ENCODE measurements at places on chromosomes 2 and 18. TPM values are rescaled to one million over a fixed set of nuclear protein-coding genes. Genes with fewer than 3 reads are reported as not detected.
A peak's percentile ranks its signal among the peaks of the same experiment; 100 is the strongest.

DNA sequence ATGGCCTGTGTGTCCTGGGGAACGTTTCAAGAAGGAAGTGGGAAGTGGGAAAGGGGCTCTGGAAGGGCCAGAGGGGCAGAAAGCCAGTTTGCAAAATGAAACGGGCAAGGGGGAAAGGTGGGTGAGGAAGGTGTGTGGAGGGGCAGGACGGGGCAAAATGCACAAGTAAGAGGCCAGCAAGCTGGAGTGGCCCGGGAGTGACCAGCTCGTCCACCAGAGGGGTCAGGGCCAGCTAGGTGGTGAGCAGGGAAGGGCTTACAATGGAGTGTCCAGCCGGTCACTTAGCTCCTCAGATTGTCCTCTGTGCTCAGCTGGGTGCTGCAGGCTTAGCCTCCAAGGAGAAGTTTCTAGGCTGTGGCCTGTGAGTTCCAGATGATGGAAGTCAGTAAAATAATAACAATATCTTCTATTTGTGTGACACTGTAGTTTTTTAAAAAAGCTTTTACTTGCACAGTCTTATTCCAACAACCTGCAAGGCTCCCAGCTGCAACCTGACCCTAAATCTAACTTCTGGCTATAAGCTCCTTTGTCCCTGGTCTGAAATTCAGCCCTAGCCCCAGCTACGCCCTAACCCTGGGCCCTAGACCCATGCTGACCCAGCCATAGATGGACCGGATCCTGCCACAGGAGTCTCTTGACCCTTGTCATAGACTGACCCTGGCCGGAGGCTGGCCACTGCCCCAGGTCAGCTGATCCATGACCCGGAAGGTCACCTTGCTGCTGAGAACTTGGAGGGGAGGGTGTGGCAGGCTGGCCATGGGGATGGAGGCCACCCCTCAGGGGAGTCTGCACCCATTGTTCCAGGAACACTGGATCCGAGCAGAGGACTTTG is 29.2 kb downstream of the MYO7B start:
- peak; percentile 81 for DNase-seq
- H3K4me3 ChIP-seq: no peak overlapping the region
- no peak overlapping the region for H3K27ac ChIP-seq
- H3K36me3 ChIP-seq: peaks cover 2% of the 10 kb centered on the region
- peaks cover 10% of the 10 kb centered on the region for H3K4me1 ChIP-seq

DNA sequence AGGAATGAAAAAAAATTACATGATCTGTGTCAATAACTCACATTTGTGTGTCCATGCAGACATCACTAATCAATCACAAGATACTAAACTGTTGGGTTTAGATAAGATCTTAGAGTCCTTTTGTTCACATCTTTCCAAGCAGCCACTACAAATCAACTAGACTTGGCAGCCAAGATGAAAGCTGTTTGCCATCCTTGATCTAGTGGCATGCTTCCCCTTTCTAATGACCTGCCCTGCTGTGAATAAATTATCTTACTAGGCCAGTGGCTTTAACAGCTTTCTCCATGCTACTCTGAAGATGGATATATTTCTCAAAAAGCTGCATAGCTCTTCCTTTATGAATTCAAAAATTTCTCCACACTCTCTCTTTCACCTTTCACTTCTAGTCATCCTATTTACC is 1338.0 kb upstream of the ACVR2A start:
- no peak for DNase-seq
- H3K4me3 ChIP-seq: no peak overlapping the region
- H3K4me1 ChIP-seq: no peaks in the 10 kb centered on the region
- H3K27ac ChIP-seq: no peak overlapping the region
- no peaks in the 10 kb centered on the region for H3K36me3 ChIP-seq

GRCh38 chr2:51344886-51345285 is 313.0 kb upstream of the NRXN1 start:
- H3K27me3 ChIP-seq: no peaks in the 10 kb centered on the region
- H3K36me3 ChIP-seq: no peaks in the 10 kb centered on the region
- no peak overlapping the region for H3K4me3 ChIP-seq
- H3K27ac ChIP-seq: no peak overlapping the region
- H3K4me1 ChIP-seq: peaks cover 2% of the 10 kb centered on the region
- no peak for DNase-seq

- H3K4me1 ChIP-seq: no peaks in the 10 kb centered on the region
- H3K4me3 ChIP-seq: no peak overlapping the region
- DNase-seq: no peak
- H3K27me3 ChIP-seq: peaks cover 38% of the 10 kb centered on the region
- H3K36me3 ChIP-seq: no peaks in the 10 kb centered on the region
- no peak overlapping the region for H3K27ac ChIP-seq
Measured at GRCh38 chr18:27175914-27176313, 9.2 kb downstream of the CHST9 start.

DNA sequence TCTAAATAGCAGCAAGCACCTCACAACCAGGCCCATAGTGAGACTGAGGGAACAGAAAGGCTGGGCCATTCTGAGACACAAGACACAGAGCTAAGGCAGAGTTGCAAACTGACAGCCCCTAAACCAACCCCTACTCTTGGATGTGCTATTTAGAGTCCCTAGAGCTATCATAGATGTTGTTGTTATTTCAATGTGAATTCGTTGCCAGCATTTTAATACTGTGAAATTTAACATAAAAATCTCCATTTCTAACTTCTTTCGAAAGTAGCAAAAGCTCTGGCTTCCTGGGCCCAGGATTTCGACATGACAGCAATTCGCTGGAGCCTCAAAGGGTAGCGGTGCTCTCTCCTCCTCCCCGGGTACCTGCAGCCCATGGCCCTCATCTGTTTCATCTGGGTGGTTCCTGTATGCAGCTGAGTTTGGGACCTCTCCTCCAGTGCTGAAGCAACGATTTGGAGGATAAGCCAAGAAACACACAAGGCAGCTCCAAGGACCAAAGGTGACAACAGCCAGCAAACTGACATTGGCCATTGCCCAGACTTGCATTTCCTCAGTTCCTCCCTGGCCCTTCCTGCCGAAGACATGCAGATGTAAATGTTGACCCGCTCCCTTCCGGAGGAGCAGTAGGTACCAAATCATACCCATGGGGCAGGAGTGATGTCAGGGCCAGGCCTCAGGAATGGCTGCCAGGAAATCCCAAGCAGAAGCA is 254.4 kb upstream of the NCKAP5 start:
- no peak overlapping the region for H3K4me3 ChIP-seq
- peaks cover 38% of the 10 kb centered on the region for H3K4me1 ChIP-seq
- no peaks in the 10 kb centered on the region for H3K36me3 ChIP-seq
- DNase-seq: no peak

DNA sequence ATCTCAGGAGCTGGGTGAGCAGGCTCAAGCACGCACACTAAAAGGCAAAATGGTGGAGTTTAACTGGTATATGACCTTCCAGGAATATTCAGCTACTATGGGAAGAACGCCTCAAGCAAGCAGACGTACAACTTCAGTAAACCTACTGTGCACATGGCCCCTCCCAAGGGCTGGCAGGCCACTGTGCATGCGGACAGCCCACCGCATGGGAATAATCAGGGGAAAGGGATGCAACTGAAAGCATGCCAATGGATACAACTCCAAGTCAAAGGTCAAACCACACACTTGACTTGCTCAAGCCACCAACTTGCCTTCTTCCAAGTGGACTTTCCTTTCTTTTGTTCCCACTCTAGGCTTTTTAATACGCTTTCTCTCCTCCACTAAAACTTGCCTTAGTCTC is 121.6 kb upstream of the SNTG2 start:
- no peak overlapping the region for H3K4me3 ChIP-seq
- DNase-seq: peak; percentile 65
- no peaks in the 10 kb centered on the region for H3K27me3 ChIP-seq
- H3K36me3 ChIP-seq: no peaks in the 10 kb centered on the region

DNA sequence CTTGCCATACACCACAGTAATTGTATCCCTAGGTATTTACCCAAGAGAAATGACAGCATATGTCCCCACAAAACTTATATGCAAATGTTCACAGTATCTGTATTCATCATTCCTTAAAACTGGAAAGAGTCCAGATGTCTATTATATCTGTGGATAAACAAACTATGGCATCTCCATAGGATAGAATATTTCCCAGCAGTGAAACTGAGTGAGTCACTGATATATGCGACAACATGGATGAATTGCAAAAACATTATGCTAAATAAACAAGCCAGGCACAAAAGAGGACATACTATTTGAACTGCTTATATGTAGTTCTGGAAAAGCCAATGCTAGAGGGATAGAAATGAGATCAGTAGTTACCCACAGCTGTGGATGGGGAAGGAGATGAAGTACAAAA is 359.4 kb upstream of the DSEL start:
- H3K36me3 ChIP-seq: no peaks in the 10 kb centered on the region
- peak overlapping the region; percentile 1 for H3K27ac ChIP-seq
- H3K4me3 ChIP-seq: no peak overlapping the region

- no peaks in the 10 kb centered on the region for H3K27me3 ChIP-seq
- peak overlapping the region; percentile 8 for H3K27ac ChIP-seq
- DNase-seq: no peak
- H3K4me1 ChIP-seq: peaks cover 51% of the 10 kb centered on the region
Measured at GRCh38 chr2:10289352-10289751, 13.4 kb upstream of the HPCAL1 start.

DNA sequence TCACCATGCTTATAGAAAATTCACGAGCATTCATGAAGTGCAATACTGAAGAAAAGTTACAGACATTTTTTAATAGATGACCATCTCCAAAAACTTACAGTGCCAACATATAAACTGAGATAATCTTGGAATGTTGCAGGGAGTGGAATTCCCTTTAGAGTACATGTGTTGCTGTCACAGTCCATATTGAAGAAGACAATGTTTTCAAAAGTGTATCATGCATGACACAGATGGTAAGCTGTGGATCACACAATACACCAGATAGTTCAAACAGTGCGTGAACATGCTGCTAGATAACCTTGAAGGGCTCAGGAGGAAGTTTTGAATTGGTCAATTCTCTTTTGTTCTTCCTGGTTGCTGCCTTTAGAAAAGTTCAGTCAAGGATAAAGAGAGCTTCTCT is 1644.3 kb upstream of the NXPH2 start:
- H3K4me1 ChIP-seq: no peaks in the 10 kb centered on the region
- no peaks in the 10 kb centered on the region for H3K27me3 ChIP-seq
- H3K4me3 ChIP-seq: no peak overlapping the region
- DNase-seq: no peak

DNA sequence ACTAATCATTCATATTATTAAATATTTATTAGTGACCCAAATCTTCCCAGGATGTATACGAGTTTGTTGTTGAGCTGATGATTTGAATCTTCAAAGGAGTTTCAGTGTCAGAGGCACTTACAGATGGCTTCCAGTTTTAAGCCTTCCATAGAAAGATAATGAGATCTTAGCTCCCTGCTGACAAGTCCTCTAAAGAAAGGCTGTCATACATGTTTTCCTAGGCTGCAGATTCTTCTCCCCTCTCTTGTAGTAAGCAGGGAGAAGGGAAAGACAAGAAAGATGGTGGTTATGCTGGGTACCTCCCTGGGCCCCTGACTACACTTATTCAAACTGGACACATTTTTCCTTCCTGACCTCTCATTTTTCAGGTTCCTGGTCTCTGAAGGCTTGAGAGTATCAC is 8.1 kb upstream of the GAREM1 start:
- no peaks in the 10 kb centered on the region for H3K36me3 ChIP-seq
- peaks cover 40% of the 10 kb centered on the region for H3K27me3 ChIP-seq
- DNase-seq: no peak

DNA sequence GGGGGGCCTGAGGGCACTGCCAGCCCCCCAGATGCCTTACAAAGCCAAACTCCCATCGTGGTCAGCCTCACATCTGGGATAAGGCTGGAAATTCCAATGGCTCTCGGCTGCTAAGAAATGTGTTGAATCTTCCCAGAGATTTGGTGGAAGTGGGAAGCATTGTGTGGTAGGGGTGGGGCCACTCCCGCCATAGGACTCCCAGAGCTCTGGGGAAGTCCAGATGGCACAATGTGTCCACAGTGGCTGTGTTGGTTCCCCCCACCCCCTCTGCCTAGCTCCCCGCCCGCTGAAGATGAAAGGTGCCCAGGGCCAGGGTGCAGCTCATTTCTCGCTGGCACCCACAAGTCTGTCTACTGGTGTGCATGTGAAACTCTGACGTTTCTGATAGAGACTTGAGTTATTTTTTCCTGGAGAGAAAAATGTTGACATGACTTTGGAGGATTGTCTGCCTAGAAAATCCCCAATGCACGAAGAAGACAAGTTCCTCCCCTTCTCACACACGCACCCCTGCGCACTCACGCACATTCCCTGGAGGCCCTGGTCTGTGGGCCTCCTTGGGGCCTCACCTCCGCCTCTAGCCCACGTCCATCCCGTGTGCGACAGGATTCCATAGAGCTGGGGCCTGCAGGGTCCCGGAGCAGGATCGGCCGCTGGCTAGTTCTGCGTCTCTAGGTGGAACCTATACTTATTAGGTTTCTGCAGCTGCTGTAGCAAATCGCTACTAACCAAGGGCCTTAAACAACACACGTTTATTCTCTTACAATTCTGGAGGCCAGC is 199.1 kb downstream of the ZFP36L2 start:
- no peaks in the 10 kb centered on the region for H3K27me3 ChIP-seq
- H3K4me3 ChIP-seq: no peak overlapping the region
- peaks cover 23% of the 10 kb centered on the region for H3K4me1 ChIP-seq
- no peak overlapping the region for H3K27ac ChIP-seq
- H3K36me3 ChIP-seq: no peaks in the 10 kb centered on the region

GRCh38 chr2:98846041-98846440 is 90.0 kb downstream of the CRACDL start:
- H3K4me3 ChIP-seq: no peak overlapping the region
- H3K27ac ChIP-seq: no peak overlapping the region
- no peaks in the 10 kb centered on the region for H3K4me1 ChIP-seq
- DNase-seq: no peak
- H3K36me3 ChIP-seq: no peaks in the 10 kb centered on the region
- peaks cover 32% of the 10 kb centered on the region for H3K27me3 ChIP-seq

GRCh38 chr2:238562446-238562845 is 135.7 kb downstream of the ASB1 start:
- H3K36me3 ChIP-seq: no peaks in the 10 kb centered on the region
- peaks cover 10% of the 10 kb centered on the region for H3K27me3 ChIP-seq
- no peak overlapping the region for H3K27ac ChIP-seq

DSEL gene
- total RNA-seq: 105 TPM

DNA sequence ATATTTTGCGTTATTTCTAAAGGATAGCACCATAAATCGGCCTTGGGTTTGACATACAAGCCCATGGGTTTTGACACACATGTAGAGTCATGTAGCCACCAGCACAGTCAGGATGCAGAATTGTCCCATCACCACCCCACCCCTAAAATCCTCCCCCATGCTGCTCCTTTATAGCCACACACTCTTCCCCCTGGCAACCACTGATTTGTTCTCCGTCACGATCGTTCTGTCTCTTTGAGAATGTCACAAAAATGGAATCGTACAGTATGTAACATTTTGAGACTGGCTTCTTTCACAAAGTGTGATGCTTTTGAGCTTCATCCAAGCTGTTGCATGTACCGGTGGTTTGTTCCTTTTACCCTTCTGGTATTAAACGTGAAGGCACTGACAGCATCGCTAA is 39.1 kb downstream of the CRACDL start:
- peak; percentile 40 for DNase-seq
- no peaks in the 10 kb centered on the region for H3K36me3 ChIP-seq
- peaks cover 34% of the 10 kb centered on the region for H3K27me3 ChIP-seq
- peaks cover 2% of the 10 kb centered on the region for H3K4me1 ChIP-seq
- no peak overlapping the region for H3K4me3 ChIP-seq

- H3K27me3 ChIP-seq: peaks cover 57% of the 10 kb centered on the region
- H3K36me3 ChIP-seq: no peaks in the 10 kb centered on the region
- no peak overlapping the region for H3K4me3 ChIP-seq
- H3K27ac ChIP-seq: no peak overlapping the region
- H3K4me1 ChIP-seq: no peaks in the 10 kb centered on the region
Measured at GRCh38 chr2:96427917-96428316, 77.2 kb downstream of the NEURL3 start.

DSG4 gene
- total RNA-seq: not detected

ATP8B1 gene
- total RNA-seq: 38.7 TPM

All from osteocyte (in vitro differentiated cells).